Effector memory CD4-positive, alpha-beta T cell (primary cell): ENCODE measurements at places on chromosomes 12 and 14.

- H3K4me1 ChIP-seq = no peaks in the 10 kb centered on the region
- no peak overlapping the region for H3K4me3 ChIP-seq
- no peaks in the 10 kb centered on the region for H3K36me3 ChIP-seq
- no peak overlapping the region for H3K27ac ChIP-seq
Measured at GRCh38 chr14:99733211-99733539, 49.1 kb downstream of the CYP46A1 start.

DNA sequence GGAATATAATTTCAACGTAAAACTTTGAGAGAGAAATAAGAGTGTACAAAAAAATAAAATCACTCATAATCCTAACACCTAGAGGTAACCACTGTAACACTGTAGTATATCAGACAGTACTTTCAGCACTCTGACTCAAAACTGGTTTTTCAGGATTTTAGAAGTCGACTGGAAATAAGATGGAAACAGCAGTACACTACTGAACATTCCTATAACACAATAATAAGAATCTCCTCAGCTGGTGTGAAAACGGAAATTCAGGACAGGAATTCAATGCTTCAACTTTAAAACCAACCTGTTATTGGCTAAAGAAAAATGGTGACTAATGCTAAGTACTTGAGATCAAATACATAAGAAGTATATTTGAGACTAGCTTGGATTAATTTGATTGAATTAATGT lies 12.3 kb upstream of the PITPNM2 start:
- H3K36me3 ChIP-seq = peaks cover 36% of the 10 kb centered on the region
- H3K4me1 ChIP-seq = no peaks in the 10 kb centered on the region
- no peak overlapping the region for H3K27ac ChIP-seq
- DNase-seq = no peak
- no peak overlapping the region for H3K4me3 ChIP-seq

DNA sequence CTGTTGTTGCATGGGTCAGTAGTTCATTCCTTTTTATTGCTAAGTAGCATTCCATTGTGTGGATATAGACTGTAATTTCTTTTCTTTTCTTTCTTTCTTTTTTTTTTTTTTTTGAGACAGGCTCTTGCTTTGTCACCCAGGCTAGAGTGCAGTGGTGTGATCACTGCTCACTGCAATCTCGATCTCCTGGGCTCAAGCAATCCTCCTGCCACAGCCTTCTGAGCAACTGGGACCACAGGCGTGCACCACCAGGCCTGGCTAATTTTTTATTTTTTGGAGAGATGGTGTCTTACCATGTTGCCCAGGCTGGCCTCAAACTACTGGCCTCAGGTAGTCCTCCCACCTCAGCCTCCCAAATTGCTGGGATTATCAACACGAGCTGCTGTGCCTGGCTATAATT lies 5.2 kb downstream of the ATP6V0A2 start:
- H3K4me3 ChIP-seq = no peak overlapping the region
- no peaks in the 10 kb centered on the region for H3K27me3 ChIP-seq
- H3K36me3 ChIP-seq = peaks cover 13% of the 10 kb centered on the region
- DNase-seq = no peak
- H3K27ac ChIP-seq = no peak overlapping the region

DNA sequence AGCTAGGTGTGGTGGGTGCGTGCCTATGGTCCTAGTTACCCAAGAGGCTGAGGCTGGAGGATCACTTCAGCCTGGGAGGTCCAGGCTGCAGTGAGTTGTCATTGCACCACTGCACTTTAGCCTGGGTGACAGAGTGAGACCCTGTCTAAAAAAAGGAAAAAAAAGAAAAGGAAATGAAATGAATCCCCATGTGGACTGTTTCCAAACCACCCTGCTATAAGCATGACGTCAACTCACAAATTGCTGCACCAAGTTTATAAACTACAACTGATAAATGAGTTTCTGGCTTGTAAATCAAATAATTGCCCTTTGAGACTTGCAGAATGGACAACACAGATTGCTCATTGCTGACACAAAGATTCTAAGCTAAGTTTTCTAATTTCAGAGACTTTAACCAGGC lies 51.0 kb upstream of the STK38L start:
- H3K36me3 ChIP-seq = no peaks in the 10 kb centered on the region
- H3K27ac ChIP-seq = no peak overlapping the region

GRCh38 chr14:49480979-49481498 lies 105.1 kb downstream of the RPS29 start:
- H3K27me3 ChIP-seq = no peaks in the 10 kb centered on the region
- no peaks in the 10 kb centered on the region for H3K4me1 ChIP-seq
- no peak overlapping the region for H3K27ac ChIP-seq
- H3K36me3 ChIP-seq = no peaks in the 10 kb centered on the region

GRCh38 chr12:449203-449602 lies 10.5 kb upstream of the B4GALNT3 start:
- H3K4me3 ChIP-seq = no peak overlapping the region
- no peak overlapping the region for H3K27ac ChIP-seq
- no peak for DNase-seq
- H3K27me3 ChIP-seq = no peaks in the 10 kb centered on the region
- H3K4me1 ChIP-seq = no peaks in the 10 kb centered on the region

GRCh38 chr12:9870286-9870866 lies 1.2 kb upstream of the CLEC2B start:
- no peaks in the 10 kb centered on the region for H3K27me3 ChIP-seq
- DNase-seq = no peak
- peak overlapping the region; percentile 90 for H3K27ac ChIP-seq
- peaks cover 7% of the 10 kb centered on the region for H3K4me1 ChIP-seq
- no peaks in the 10 kb centered on the region for H3K36me3 ChIP-seq

GRCh38 chr12:94122591-94122990 lies 25.8 kb upstream of the PLXNC1 start:
- no peaks in the 10 kb centered on the region for H3K36me3 ChIP-seq
- no peak overlapping the region for H3K27ac ChIP-seq
- DNase-seq = no peak
- H3K4me1 ChIP-seq = peaks cover 29% of the 10 kb centered on the region
- H3K4me3 ChIP-seq = no peak overlapping the region

GRCh38 chr14:57254884-57255283 lies 13.8 kb downstream of the EXOC5 start:
- no peaks in the 10 kb centered on the region for H3K36me3 ChIP-seq
- no peaks in the 10 kb centered on the region for H3K27me3 ChIP-seq
- no peak for DNase-seq
- no peak overlapping the region for H3K4me3 ChIP-seq
- no peak overlapping the region for H3K27ac ChIP-seq

DNA sequence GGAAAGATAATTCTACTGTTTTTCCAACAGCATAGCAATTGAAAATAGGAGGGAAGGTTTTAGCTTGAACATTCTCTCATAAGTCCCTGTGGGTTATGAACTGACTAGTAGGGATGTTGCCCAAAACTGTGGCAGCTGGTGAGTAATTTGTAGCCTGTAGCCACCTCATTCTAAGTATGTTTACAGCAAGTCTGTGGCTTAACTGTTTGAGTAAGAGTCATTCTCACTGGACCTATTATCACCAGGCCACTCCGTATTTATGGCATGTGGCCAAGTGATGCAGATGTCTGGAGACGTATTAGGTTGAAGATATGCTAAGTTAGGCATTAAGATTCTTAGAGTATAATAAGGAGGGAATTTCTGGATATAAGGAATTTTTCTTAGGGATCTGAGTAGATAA lies 458.3 kb downstream of the ETNK1 start:
- no peak overlapping the region for H3K4me3 ChIP-seq
- H3K27ac ChIP-seq = no peak overlapping the region
- no peak for DNase-seq

GRCh38 chr12:91565246-91565645 lies 382.6 kb upstream of the DCN start:
- H3K4me3 ChIP-seq = no peak overlapping the region
- no peaks in the 10 kb centered on the region for H3K4me1 ChIP-seq
- DNase-seq = no peak
- no peaks in the 10 kb centered on the region for H3K36me3 ChIP-seq
- no peaks in the 10 kb centered on the region for H3K27me3 ChIP-seq

DNA sequence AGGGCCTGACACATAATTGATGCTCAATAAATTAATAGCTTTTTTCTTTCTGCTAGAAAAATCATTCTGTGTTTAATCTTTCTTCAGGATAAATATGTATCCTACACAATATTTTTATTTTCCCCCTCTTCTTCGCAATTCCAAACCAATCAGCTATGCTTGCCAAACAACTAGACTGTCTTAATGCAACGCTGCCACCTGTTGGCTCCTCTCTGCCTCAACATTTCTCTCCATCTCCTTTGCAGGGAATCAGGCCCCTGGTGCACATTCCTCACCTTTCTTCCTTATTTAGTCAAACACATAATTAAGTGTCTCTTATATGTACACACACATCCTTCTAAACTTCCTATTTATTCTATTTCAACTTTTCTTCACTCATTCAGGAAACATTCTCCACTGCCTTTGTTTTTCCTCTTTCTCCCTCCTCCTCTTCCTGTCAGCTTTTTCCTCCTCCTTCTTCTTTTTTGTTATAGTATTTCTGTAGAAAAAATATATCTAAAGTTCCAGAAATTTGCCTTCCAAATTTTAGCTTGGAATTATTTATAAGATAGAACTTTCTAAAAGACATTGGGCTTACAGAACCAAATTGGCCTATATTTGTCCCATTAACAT lies 406.0 kb downstream of the PRKD1 start:
- no peaks in the 10 kb centered on the region for H3K27me3 ChIP-seq
- no peaks in the 10 kb centered on the region for H3K36me3 ChIP-seq
- H3K4me1 ChIP-seq = no peaks in the 10 kb centered on the region
- DNase-seq = no peak
- H3K4me3 ChIP-seq = no peak overlapping the region

DNA sequence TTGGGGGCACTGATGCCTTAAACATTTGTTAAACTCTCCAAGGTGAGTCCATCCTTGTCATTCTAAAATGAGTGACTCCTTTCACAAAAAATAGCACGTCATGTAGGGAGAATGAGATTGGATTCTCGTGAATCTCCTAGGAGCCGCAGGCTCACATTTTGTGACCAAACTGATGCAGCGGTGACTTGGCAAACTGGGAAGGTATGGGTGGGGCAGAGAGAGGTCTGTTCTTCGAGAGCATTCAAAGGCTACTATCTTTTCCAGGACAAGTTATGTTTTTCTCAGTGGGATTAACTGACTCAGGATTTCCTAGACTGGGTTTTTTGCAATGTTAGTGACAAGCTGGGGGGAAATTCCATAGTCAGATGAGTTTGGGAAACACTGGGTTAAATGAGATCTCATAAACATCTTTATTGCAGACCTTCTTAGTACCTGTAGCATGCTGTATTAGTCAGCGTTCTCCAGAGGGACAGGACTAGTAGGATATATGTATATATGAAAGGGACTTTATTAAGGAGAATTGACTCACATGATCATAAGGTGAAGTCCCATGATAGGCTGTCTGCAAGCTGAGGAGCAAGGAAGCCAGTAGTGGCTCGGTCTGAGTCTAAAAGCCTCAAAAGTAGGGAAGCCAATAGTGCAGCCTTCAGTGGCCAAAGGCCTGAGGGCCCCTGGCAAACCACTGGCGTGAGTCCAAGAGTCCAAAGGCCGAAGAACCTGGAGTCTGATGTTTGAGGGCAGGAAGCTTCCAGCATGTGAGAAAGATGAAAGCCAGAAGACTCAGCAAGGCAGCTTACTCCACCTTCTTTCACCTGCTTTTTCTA lies 61.0 kb downstream of the FOXN4 start:
- H3K4me1 ChIP-seq = no peaks in the 10 kb centered on the region
- H3K27ac ChIP-seq = no peak overlapping the region
- H3K4me3 ChIP-seq = no peak overlapping the region
- no peaks in the 10 kb centered on the region for H3K27me3 ChIP-seq

DNA sequence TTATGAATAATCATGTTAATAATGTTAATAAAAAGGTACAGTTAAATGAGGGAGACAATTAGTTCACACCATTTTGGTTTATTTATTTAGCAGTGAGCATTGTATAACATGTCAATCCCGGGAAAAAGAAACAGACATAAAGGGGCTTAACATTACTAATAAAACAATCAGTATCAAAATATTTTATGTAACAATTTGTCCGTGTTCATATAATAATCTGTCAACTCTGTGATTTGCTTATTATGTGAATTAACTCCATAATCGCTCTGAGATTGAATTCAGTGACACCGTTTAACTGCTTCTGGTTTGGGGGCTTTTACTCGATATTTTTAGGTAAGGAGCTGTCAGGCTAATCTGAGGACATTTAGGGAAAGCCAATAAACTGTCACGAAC lies 95.8 kb upstream of the HMGA2 start:
- DNase-seq = no peak
- no peaks in the 10 kb centered on the region for H3K36me3 ChIP-seq
- peaks cover 4% of the 10 kb centered on the region for H3K27me3 ChIP-seq
- no peaks in the 10 kb centered on the region for H3K4me1 ChIP-seq

DNA sequence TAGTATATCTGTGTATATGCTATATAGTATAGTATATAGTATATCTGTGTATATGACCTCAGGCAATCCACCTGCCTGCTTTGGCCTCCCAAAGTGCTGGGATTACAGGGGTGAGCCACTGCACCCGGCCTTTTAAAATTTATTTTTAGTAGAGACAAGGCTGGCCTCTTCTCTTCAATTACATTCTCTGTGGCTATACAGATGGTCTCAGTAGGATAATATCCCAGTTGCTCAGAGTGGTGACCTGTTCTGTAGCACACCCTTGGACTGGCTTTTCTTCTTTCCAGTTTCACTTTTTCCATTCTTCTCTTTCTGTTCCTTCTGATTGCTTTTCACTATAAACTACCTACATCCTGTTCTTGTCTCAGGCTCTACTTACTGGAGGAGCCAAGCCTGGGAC lies 3.1 kb upstream of the NFATC4 start:
- H3K27ac ChIP-seq = no peak overlapping the region
- H3K4me1 ChIP-seq = peaks cover 36% of the 10 kb centered on the region
- H3K27me3 ChIP-seq = peaks cover 43% of the 10 kb centered on the region
- no peak overlapping the region for H3K4me3 ChIP-seq

GRCh38 chr12:72315858-72316257 lies 43.7 kb downstream of the TRHDE start:
- no peak overlapping the region for H3K27ac ChIP-seq
- DNase-seq = no peak
- no peaks in the 10 kb centered on the region for H3K4me1 ChIP-seq
- H3K36me3 ChIP-seq = no peaks in the 10 kb centered on the region

DNA sequence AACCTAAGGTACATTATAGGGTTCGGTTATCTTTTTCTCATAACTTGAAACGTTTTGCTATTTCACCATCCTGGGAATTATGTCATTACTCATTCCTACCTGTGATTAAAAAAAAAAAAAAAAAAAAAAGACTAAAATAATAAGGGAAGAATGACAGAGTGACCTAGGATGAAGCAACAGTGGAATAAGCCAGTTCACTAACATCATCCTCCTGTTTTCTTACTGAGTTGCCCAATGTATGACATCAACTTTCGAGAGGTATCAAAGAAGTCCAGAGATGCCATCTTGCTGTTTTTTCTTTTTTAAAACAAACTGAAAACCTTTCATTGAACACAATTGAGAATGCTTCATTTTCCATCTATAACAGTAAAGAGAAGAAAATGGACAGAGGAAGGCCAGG lies 42.8 kb downstream of the AMN start:
- H3K4me1 ChIP-seq = no peaks in the 10 kb centered on the region
- no peak for DNase-seq
- H3K27ac ChIP-seq = no peak overlapping the region
- no peak overlapping the region for H3K4me3 ChIP-seq
